ENCODE measurements at places on chromosomes 7 and 10. TPM values are rescaled to one million over a fixed set of nuclear protein-coding genes. Genes with fewer than 3 reads are reported as not detected.

The NMT2 gene
- total RNA-seq: 8.6 TPM

DNA sequence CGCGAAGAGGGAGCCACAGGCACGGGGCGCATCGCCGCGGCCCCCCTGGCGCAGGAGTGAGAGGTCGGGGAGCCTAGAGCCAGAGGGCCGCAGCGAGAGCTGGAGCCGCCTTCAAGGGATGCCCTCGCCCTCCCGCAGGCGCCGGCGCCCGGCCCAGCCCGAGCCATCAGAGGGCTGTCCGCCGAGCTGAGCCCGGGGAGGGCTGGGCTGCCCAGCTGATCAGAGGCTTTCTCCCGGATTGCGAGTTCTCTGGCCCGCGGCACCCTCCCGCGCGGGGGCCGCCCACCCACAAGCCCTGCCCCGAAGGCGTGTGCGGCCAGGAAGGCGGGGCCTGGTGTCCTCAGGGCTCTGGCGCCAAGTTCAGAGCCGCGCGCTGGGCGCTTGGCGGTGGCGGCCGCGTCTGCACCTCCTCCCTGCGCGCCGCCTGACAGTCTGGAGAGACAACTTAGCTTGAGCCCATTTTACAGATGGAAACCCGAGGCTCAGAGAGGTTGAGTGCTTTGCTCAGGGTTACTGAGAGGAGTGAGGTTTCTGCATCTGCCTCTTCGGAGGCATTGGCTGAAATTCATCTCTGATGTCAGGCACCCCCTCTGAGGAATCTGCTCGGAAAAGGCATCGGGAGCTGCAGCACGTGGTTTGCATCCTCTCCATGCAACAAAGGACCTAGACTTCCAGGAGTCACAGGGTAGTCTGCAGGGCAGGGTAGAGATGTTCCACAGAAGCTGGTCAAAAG is 3.8 kb upstream of the ANTXRL start:
- DNase-seq: peak; percentile 35

DNA sequence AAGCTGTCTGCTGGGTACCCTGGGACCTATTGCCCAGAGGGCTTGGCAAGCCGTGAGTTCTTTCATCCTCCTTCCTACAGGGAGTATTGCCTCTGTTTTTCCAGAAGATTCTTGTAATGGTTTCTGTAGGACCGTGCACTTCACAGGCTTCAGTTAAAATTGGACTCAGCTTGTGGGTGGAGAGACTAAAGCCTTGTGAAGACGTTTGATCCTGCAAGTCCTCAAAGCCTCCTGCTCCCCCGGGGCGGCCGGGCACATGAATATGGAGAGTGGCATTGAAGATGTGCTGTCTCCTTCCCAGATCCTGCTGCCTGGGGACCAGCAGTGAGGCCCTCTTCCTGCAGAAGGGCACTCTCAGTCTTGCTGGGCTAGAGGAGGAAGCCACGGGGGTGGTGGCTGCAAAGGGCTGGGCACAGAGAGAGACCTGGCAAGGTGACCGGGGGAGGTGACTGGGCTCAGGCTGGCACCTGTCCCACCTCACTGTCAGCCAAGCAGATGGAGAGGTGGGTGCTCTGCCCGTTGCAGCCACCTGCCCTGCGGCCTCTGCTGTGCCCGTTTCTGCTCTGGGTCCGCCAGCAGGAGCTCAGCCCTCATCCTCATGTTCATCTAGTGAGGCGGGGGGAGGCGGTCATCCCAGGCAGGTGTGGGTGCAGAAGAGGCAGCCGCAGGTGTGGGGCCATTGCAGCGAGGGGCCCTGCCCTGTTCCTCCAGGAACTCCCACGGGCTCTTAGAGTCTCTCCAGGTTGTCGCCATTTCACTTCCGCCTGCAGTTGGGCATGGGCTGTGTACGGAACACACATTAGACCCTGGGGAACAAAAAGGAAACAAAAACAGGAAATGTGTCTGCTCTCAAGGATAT is 55.7 kb downstream of the TMEM209 start:
- no peak for DNase-seq

DNA sequence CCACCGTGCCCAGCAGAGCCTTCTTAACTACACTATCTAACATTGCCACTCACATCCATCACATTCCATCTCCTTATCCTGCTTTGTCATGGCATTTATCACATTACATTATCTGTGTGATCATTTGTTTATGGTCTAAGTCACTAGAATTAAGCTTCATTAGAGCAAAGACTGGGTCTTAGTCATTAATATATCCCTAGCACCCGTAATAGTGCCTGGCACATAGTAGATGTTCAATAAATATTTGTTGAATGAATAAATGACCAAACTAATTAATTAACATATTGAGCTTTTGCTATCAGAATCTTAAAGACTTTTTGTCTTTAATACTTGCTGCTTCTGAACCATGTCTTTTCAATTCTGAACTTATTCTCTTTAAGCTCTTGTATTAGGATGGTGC is 5.9 kb upstream of the COPG2 start:
- no peak for DNase-seq

DNA sequence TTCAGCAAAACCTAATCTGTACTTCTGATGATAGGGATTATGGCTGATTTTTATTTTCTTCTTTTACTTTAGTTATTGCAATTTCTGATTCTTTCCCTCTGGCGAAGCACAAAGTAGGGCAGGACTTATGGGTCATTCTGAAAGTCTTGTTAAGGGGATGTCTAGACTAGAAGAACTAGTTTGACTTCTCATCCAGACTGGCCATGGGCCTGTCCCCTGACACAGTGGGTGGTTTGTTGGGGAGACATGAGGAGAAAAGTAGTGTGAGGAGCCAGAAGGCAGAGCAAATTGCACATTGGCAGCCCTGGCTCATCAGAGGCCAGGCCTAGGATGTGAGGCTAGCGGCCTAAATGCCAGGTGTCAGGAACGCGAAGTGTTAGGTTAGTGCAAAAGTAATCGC is 152.8 kb downstream of the RTKN2 start:
- no peak for DNase-seq

The FXYD4 gene
- not detected for total RNA-seq

- peak; percentile 19 for DNase-seq
Measured at GRCh38 chr7:28956608-28957063, 1.5 kb downstream of the TRIL start.

All from gastrocnemius medialis (tissue), 4 donors.